Left lobe of liver (tissue), 2 donors: ENCODE measurements at places on chromosomes 4 and X.

DNA sequence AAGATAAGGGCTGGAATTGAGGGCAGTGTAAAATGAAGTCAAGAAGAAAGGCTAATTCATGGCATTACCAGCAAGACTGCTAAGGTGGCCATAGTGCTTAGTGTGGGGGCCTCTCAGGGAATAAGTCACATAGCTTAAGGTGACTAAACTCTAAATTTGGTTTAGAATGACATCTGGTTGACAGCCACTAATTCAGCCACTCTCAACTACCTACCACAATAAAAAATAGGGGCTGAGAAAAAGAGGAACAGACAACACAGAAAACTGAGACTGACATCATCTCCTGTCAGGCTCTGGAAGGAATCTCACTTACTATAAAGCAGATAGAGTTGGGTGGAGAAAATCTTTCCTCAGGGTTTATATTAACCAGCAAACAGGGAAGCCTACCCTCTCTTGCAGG, 96.9 kb downstream of the CHRDL1 start:
- DNase-seq = no peak

GRCh38 chr4:109912706-109913595, at the start of gene EGF:
TSS of gene EGF (plus strand) at chr4:109912883. CDS start at chr4:109913336, 453 bp downstream.
- DNase-seq = no peak

DNA sequence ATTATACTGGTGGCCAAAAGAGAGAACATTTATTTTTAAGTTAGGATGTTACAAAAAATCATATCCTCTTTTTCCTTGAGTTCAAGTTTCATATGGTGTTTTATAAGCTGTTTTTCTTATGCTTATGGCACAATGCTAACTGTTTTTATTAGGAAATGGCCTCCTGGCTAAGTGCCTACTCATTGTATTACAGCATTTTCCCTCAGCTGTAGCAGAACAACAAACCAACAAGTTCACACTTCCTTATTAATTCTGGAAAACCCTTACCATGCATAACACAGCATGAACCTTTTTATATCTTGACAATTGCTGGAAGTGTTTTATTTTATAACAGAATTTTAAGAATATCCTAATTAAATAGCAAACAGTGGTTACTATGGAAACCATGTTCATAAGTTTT, 165.8 kb downstream of the GASK1B start:
- DNase-seq = no peak

DNA sequence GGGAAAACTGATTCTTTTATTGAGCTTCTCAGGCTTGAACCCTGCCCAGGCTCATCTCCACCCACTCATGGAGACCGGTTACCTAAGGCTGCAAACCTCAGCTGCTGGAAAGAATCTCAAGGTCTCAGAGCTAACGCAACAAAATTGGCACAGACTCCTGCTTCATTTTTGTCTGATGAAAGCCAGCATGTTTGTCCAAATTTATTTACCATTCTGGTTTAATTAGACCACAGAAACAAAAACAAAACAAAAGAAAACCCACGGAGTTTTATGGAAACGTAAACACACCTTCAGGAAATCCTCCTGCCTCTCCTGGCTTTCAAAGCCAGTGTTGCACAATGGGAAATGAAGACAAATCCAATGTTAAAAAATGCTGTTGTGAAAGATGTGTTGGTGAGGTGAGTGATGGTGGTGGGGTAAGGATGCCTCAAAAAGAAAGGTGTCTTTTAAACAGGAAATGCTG, 56.4 kb upstream of the PDLIM3 start:
- no peak for DNase-seq

- no peak for DNase-seq
Measured at GRCh38 chr4:109432696-109433095, 919 bp upstream of the SEC24B start.

GRCh38 chr4:37797923-37798322, 28.6 kb upstream of the PGM2 start:
- no peak for DNase-seq

- DNase-seq = no peak
Measured at GRCh38 chr4:100286636-100287035, 96.4 kb upstream of the DDIT4L start.

DNA sequence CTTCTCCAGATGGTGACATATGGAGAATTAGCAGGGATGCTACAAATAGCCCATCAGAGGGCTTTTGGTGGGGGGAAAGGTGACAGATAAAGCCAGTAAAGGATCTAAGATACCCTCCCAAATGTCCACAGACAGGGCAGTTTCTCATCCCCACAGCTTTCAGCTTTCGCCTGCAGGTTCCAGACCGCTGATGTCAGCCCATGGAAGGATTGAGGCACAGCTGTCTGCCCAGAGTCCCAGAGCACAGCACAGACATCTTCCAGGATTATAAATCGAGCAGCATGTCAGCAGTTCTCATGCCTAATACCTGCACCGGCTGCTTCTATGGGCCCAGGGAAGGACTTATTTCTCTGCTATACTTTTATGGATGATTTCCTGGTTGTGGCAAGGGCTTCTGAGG, 96.7 kb upstream of the MXRA5 start:
- no peak for DNase-seq

DNA sequence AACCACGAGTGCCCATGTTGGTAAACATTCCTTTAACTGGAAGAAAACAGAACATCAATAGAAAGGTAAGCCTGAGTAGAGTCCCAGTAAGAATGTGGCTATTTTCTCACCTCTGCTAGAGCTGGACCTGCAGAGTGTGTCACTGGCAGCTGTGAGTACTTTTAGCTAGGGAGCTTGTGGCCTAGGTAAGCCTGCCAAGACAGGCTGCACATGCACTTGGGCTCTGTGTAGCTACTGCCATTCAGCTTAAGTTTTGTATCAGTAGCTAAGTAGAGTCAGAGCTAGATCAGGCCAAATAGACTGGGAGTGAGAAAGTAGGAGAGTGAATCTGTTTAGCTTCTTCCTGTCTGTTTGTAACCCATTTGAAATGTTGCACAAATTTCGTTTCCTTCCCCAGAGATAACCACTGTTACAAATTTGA, 35.3 kb downstream of the RBPJ start:
- no peak for DNase-seq

- DNase-seq = no peak
Measured at GRCh38 chr4:156293657-156294297, 340.1 kb upstream of the CTSO start.

- DNase-seq = no peak
Measured at GRCh38 chr4:42018451-42018850, 28.1 kb downstream of the SLC30A9 start.

DNA sequence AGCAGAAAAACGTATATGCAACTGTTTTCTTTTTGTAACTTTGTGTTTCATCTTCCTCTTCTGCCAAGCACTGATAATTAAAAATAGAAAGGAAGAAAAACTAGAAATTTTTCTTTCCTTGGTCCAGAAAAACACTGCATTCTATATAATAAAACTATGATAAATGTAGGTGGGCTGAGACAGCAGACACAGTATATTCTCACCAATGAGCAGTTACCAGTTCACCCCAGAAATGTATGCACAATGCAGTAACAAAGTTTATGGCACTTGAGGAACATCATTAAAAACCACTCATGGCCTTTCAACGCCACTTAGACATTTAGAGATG, 79.4 kb downstream of the FAT1 start:
- no peak for DNase-seq

DNA sequence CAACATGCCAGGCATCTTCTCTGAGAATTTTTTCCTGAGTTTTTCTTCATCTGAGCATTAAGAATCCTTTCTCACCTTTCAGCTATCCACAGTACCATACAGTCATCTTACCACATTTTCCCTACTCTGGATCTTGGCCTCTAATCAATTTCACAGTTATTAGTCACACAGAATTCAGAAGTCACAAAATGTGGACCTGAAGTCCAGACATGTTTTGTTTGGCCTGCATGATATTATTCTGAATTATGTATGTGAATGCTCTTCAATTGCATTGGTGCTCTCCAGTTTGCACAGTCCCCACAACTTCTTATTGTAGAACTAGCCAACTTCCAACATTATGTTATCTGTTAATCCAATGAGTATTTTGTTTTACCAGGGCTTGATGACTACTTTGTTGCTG, 102.3 kb upstream of the GRIA3 start:
- DNase-seq = no peak

DNA sequence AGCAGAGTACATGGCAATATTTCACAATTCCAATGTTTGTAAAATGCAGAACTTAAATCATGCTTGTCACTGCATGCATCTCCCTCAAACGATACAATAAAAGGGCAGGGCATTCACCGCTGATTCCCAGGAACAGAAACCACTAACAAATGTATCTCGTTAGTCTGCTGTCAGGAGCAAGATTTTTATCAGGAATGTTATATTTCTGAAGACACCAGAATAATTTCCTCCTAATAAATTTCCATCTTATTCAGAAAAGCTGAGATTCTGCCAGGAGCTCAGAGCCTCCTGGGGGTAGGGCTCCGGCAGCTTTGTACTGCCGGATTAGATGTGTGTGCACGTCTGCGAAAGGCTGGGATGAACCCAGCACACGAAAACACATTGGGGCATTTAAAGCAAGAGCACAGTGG, 54.0 kb upstream of the LDB2 start:
- DNase-seq = no peak

GRCh38 chrX:139299309-139299708, 231.2 kb upstream of the F9 start:
- no peak for DNase-seq

- no peak for DNase-seq
Measured at GRCh38 chrX:46626566-46626965, 53.0 kb downstream of the CHST7 start.

DNA sequence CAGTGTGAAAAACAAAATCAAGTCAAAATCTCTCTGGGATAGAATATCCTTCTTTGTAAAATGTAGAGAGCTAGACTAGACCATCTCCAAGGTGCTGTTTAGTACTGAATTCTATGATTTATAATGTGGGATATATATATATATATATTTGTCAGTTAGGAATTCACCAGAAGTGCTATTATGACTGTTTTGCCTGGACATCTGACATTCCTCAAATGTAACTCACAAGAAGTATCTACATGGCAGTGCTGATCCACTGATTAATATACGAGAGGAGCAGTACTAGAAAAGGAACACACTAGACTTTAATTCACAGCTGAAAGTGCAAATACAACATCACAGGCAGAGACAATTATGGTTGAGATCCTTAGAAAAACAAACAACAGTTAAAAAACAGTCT, 208.9 kb downstream of the GBA3 start:
- DNase-seq = no peak

DNA sequence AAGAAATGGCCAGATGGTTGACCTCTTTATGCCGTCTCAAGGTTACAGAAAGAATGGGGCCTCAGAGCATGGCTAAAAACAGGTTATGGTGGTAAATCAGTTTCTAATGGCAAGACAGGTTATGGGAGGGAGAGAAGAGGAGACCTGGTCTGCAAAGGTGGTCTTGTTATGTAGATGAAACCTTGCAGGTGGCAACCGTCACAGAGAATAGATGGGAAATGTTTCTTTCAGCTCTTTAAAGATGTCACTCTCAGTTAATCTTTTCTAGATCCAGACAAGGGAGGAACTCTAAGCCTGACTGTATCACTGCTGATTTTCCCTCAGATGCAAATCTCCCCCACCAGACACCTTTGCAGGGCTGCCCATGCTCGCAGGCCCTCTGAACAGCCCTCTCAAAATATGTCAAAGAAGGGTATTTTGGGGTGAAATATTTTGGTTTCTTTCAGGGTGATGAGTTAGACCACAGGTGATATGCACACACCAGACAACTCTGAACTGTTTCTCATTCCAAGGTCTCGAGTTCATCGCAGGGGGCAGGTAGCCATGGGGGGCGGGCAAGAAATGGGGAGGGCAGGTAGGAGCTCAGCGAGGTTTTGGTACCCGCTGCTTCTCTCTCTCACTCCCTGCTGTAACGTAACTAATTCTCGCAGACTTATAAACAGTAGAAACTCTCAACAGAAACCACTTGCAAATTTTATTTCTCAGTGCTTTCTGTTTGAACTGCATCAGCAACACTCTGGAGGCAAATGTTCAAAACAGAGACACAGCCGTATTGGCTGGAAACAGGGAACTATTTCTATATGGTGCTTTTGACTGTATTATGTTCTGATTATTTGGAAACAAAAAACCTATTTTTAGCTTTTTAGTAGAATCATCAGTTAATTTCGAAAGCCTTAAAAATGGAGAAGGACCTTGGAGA, 32.4 kb downstream of the CASP3 start:
- DNase-seq = no peak

DNA sequence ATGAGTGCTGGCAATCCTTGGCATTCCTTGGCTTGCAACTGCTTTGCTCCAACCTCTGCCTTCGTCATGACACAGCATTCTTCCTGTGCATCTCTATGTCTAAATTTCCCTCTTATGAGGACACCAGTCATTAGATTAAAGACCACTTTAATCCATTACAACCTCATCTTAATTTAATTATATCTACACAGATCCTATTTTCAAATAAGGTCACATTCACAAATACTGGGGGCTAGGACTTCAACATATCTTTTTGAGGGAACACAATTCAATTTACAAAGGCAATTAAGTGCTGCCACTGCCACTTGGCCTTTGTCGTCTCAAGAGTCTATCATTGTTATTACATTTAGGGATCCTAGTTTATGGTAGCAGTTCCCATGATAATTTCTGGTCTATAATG, 163.7 kb upstream of the PPP1R2C start:
- no peak for DNase-seq

GRCh38 chrX:10189317-10190268, 32.8 kb downstream of the CLCN4 start:
- peak; percentile 63 for DNase-seq

GRCh38 chrX:13692771-13693231, 3.9 kb downstream of the RAB9A start:
- no peak for DNase-seq

GRCh38 chrX:19647731-19648588, 132.7 kb upstream of the MAP3K15 start:
- DNase-seq = no peak

DNA sequence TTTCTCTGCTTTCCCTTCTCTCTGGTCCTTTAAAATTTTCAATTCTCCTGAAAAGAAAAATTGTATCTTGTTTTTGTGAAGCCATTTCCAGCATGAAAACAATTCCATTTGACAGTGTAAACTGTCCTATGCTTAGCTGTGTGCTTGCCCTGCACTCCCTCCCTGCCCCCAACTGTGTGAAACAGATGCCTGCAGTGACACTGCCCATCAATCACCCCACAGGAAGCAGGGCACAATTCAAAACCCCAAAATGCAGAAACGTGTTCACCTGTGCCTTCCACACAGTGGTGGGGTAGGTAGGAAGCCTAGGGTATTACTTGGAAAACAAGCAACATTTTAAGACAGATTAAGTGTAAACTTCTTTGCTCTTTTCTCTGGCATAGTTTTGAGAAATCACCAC, 6.2 kb upstream of the FHDC1 start:
- no peak for DNase-seq

DNA sequence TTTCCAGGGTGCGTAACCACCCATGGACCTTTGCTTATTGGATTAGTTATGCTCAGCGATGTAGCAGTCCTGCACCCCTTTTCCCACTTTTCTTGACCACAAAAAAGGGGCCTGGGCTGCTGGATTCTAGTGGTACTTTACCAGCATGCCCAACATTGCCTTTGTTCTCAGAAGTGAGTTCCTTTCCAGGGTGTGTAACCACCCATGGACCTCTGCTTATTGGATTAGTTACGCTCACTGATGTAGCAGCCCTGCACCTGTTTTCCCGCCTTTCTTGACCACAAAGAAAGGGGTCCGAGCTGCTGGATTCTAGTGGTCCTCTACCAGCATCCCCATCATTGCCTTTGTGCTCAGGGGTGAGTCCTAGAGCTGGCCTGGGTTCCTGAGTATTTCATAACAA, 138.2 kb downstream of the COX18 start:
- DNase-seq = no peak

- DNase-seq = no peak
Measured at GRCh38 chrX:38837389-38837788, 36.1 kb downstream of the MID1IP1 start.
